ENCODE measurements at places on chromosomes 2 and 18.

DNA sequence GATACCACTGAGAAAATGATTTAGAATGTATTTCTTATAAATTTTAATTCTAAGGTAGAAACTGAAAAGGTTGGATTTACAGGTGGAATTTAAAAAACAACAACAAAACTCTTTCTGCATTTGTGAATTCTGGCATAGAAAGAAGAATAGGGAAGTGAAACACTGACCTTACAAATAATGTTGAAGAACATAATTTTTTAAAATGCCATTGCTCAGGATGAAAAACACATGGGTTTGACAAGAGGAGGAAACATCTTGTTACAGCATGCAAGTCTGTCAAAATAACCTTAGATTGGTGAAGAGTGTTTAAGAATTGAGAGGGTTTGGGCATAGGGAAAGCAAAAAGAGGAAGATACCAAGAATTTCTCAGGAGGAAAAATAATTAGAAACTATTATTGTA is 184.3 kb downstream of the UBE2E3 start:
- no peak for DNase-seq

DNA sequence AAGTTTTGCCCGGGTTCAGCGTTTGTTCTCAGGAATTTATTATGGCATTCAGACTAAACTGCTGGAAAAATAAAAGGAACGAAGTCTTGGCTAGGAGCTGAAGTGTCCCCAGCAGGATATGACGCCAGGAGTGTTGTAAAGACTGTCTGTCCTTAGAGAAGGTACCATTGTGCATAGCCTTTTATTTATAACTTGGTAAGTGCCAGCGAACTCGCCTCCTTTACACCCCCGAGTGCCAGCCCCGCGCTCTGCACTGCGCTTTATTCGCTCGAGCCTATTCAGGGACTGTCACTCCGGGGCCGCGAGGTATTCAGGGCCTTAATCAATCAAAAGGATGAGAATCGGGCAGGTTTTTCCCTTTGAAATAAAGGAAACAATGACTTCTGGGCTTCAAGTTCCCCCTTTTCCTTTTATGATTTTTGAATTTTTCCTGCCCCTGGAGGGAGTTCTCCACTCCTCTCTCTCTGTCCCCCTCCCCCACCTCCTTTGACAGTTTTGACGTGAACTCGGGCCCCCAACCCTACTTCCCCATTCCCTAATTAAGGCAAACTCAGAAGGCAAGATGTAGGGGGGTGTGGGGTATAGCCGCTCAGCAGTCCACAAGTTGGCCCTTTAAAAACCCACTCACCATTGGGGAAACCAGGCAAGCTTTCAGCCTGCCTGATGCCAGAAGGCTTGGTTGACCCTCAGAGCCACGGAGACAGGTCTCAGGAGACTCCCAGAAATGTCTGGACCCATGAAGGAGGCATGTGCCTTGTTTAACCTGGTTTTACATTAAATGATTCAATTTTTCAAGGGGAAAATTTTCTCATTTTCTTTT is 1.3 kb upstream of the PAX3 start:
- no peak for DNase-seq

DNA sequence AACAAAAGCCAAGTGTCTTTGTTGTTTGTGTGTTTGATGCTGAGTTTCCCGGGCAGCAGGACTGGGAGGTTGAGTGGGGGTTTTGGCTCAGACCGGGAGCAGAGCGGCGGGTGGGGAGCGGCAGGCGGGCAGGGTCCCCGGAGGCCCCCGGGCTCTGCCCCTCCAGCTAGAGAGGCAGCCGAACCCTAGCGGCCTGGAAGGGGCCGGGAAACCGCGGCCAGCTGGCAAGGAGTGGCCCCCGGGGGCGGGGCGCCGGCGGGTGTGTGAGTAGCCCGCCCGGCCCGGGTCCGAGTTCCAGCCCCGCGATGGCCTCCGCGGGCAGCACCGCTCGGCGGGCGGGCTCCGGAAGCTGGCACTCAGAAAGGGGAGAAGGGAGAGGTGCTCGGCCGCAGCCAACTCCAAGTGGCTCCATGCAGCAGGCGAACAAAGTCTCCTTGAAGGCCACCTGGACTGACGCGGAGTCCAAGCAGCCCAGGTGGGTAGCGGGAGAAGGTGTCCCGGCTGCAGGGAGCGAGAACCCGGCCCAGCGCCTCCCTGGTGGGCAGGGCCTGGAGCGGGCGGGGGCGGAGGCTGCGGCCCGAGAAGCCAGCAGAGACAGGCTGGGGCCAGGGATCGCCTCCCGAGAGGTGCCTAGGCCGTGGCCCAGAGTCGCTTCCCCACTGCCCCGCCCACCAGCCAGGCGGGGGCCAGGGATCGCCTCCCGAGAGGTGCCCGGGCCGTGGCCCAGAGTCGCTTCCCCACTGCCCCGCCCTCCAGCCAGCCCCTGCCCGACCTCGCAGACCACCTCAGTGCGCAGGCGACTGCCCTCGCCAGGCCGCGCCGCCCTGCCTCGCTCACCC is at the start of gene ANKRD53:
Gene ANKRD53, plus strand, starts transcription at position 290 of the 839 bp plus-strand sequence. Its CDS starts 16 bp downstream, at position 306.
- DNase-seq, result peak; percentile 31

GRCh38 chr2:122519366-122519765 is 763.9 kb downstream of the TSN start:
- no peak for DNase-seq

DNA sequence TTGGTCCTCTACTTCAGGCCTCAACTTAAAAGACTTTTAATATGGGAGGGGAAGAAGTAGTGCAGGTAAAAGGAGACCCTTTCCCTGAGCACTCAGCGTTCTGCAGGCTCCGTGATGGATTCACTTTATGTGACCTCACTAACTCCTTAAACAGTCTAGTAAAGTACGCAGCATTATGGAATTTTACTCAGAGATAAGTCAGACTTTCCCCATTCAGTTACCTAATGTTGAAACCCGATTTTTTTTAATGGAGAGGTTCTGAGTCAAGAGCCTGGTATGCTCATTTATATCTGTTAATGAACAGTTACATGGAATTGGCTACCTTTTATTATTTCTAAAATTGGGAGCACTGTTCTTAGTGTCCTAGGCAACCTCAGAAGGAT is 34.1 kb downstream of the RASGRP3 start:
- no peak for DNase-seq

GRCh38 chr2:220365023-220365422 is 737.6 kb downstream of the SLC4A3 start:
- DNase-seq, result peak; percentile 65

DNA sequence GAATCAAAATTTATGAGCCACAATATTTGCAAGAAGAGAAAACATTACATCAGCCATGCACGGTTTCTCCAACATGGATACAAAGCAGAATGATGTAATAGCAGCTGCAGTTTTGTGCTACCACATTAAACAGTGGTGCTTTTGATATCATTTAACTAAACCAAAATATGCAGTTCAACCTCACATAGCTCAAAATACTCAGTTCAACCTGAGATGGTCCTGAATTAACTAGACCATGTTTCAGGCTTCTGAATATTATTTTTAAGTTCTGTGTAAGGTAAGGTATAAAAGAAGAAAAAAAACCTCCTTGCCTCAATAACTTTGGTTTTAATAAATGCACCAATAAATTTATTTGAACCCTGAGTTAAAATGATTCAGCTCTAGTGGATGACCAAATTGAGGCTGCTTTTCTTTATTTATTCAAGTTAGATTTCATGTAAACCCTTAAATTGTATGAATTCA is 18.8 kb upstream of the TSPYL6 start:
- peak; percentile 47 for DNase-seq

DNA sequence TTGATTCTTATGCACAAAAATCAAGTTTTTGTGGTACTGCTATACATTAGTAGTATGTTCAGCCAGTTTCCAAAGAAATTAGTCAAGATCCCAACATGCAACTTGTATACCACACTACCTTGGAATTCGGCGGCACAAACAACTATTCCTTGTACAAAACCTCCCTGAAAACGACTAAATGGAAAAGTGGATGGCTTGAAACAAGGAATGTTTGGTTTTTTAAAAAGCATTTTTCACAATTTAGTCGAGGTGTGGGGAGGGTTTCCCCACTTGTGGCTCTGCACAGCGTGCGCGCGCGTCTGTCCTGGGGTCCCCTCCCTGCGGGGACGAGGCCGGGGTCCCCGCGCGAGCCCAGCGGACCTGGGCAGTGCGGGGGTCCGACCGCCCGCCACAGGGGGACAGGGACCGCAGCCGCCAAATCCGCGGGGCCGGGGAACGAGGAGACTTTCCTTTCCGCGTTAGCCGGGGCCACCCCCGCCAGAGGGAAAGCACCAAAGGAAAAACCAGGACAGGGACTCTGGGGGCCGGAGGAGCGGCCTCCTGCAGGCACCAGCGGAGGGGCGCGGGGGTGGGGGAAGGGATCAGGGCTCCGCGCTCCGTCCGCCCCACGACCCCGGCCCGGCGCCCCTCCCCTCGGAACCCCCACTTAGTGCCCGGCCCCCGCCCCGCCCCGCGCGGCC is 534 bp upstream of the SOCS6 start:
- peak; percentile 29 for DNase-seq

DNA sequence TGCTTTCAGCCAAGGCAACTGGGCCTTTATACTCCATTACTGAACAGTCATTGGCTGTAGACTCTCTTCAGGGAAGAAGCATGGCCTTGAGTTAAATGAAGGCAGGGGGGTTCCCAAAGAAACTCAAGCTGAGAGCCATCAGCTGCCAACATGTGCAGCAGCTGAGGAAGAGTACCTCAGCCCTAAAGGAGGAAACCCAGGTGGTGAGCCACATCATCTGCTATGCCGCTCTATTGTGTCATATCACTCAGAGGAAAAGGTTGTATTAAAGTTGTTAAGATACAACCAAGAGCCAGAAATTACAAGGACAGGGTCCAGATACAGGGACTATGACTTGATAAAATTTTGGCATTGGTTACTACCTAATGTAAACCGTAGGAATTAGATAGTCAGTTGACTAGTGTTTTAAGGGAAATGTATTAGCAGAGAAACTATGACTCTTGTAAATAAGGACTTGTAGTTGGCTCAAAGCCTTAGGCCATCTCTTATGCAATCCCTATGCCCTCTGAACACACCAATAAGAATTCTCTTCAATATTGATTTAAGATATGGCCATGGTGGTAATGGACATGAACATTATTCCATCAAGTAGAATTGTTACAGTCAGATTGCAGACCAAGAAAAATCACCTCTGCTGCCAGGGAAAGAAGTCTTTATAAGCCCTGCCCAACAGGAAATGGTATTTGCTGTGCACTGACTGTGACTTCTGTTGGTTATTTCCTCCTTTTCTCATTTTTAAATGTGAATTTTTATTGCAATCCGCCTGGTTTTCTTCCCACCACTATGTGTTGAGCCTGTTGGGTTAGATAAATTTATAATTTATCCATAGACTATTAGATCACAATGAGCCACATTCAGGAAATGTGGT is 9.2 kb upstream of the LRPPRC start:
- peak; percentile 44 for DNase-seq

- DNase-seq, result no peak
Measured at GRCh38 chr2:149629026-149629425, 41.5 kb upstream of the MMADHC start.

DNA sequence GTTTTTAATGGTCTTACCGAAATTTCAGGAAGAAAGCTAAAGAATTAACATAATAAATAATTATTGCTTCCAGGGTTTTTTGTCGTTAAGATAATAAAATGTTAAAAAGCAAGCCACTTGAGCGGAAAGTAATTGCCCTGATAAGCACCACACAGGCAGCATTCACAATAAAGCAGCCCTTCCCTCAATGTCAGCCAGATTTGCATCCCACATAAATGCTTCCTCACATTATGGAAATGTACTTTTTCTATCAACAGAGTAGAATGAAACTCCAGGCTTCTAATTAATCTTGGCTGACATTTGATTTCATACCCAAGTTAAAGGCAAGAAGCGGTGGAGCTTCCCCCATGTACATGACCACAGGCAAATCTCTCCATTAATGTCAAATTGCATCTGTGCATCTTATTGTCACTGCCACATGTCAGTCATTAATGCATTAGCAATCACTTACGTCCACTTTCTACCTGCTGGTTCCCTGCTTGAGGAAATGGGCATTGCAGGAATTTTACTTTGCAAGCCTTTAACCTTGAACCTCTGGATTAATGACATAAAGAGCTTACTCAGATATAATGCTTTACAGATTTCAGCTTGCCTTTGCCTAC is 26.2 kb downstream of the PTPRM start:
- DNase-seq, result no peak

DNA sequence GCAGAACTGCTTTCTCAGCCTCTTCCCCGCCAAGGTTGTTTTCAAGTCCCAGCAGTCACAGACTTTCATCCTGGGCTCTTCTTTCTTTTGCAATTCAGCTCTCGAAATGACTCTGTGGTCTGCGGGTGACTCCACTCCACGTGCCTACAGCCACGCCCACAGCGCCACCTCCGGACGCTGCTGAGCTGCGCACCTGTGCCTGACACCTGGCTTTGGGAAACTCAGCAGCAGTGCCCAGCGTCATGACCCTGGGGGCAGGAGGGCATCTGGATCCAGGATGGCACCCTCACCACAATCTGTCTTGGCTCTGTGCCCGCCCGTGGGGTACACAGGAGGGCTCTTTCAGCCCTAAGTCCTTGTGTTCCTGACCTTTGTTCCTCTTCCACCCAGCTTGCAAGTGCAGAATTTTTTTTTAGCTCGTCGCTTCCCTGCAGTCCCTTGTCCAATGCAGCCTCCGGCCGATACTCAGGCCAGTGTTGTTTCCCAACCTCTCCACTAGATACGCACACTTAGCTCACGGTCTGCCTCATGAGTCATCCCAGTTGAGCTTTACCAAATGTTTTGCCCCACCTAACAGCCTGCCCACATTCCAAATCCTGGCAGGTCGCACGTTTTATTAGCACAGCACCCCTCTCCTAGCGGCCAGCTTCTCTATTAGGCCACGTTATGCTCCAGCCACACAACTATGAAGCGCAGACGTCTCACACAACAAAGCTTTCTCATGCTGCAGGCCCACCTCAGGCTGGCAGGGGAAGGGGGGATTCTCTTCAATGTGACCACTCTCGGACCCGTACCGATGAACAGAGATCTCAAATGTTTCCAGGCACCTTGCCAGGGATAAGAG is 6.5 kb upstream of the CAPN10 start:
- peak; percentile 89 for DNase-seq

DNA sequence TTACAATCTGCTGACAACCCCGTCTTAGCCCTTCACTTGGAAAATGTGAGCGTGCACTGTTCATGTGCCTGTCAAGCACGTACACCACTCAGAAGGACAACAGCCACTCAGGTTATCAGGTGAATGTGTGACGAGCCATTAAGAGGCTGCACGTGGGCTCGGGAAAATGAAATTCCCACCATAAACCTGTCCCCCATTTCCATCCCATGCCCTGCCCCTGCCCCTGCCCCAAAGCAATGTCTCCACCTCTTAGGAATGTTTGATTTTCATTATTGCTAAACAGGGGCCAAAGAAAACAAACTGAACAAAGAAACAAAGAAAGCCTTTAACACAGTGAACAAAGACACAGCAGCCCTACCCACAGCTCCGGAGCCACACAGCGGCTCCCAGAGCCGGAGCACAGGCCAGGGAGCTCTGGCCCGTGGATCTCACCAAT is 90.5 kb downstream of the TMEM18 start:
- no peak for DNase-seq

DNA sequence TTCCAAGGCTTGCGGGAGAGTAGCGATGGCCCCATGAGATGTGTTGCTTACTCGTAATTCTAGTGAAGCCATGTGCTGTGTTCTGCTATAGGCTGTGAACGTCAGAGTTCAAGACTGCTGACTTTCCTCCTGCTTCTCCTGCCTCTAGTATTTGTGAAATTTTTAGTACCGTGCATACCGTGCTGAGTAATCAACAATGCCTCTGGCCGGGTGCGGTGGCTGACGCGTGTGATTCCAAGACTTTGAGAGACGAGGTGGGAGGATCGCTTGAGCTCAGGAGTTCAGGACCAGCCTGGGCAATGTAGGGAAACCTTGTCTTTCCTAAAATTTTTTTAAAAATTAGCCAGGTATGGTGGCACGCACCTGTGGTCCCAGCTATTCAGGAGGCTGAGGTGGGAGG is 59.9 kb upstream of the B3GNT7 start:
- DNase-seq, result no peak
